ENCODE measurements at places on chromosomes 4 and X.

DNA sequence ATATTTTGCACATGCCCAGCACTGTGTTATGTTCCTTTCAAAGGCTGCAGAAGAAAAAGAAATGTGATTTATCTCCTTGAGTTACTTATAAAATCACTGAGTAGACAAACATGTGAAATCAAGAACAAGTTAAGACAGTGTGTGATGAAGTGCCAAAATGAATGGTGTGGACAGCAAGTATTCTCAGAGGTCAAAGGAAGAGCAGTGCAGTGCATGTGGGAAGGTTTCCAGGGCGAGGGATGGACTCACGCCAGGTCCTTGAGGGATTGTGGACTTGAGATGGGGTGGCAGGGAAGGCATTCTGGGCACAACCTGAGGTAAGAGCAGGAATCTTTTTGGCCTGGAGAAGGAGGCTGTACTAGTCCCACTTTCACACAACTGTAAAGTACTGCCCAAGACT, 115.5 kb downstream of the FNIP2 start:
- no peak for DNase-seq
- peaks cover under 1% of the 10 kb centered on the region for H3K27me3 ChIP-seq
- no peak overlapping the region for H3K27ac ChIP-seq
- peaks cover under 1% of the 10 kb centered on the region for H3K36me3 ChIP-seq

GRCh38 chr4:77306496-77306895, 149.5 kb downstream of the CCNG2 start:
- H3K4me3 ChIP-seq, result no peak overlapping the region
- no peak for DNase-seq
- H3K36me3 ChIP-seq, result no peaks in the 10 kb centered on the region

DNA sequence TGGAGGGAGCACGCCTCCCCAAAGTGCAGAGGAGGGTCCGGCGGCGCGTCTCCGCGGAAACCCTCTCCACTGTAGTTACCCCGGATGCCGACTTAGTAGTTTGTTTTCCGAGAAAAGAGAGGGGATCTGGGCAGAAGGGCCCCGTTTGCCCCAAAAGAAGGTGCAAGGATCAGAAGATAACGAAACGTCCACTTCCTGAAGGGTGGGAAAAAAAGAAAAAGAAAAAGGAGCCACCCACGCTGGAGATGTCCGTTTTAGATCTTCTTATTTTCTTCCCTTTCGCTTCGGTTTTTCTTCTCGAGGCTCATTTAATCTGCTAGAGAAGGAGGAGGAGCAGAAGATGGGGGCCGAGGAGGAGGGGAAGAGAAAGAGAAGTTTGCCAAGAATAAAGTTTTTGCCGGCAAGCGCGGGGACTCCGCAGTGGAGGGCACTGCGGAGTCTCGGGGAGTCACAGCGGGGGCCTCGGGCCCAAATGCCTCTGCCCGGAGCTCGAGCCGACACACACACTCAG, 517 bp downstream of the LEF1 start:
- H3K4me1 ChIP-seq, result peaks cover 68% of the 10 kb centered on the region
- no peaks in the 10 kb centered on the region for H3K36me3 ChIP-seq
- peak overlapping the region; percentile 84 for H3K4me3 ChIP-seq
- no peak for DNase-seq
- peak overlapping the region; percentile 81 for H3K27ac ChIP-seq
- peaks cover 63% of the 10 kb centered on the region for H3K27me3 ChIP-seq

- no peak overlapping the region for H3K4me3 ChIP-seq
- DNase-seq, result peak; percentile 3
- peaks cover 1% of the 10 kb centered on the region for H3K4me1 ChIP-seq
- no peak overlapping the region for H3K27ac ChIP-seq
These were observed 16.0 kb upstream of the HPGD start for GRCh38 chr4:174538123-174538875.

DNA sequence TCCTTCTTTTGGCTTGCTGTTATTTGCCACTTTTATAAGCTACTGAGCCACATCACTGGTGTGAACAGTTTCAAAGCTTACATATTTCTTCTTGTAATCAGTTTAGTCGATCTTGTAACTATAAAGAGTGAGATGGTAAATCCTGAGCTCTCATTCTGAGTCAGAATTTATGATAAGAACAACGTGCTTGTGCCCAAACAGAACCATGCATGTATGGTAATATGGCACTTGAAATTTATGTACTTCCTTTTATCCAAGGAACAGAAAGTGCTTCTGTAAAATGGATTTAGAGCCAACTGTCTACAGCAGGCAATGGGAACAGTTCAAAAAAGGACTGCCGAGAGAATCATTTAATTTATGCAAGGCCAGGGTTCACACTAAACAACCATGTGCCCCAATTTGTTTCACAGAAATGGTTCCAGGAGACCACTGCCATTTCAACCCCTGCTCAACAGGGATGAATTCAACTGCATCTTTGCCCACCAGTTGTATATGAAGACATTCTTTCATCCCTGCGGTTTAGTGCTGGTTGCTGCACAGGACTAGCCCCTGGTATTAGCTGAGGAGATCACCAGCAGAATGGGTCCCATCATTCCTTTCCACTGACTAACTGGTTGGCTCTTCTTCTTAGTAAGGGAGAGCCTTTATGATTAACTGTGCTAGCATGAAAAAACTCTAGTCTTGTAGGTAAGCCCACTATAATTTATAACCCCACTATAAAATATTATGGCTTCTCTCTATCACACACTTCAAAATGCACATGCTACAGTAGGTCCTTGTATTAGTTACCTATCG, 162.9 kb upstream of the PGRMC2 start:
- peaks cover 1% of the 10 kb centered on the region for H3K36me3 ChIP-seq
- DNase-seq, result no peak

GRCh38 chrX:46575586-46575985, 2.0 kb downstream of the CHST7 start:
- H3K36me3 ChIP-seq, result peaks cover 7% of the 10 kb centered on the region
- H3K4me3 ChIP-seq, result peak overlapping the region; percentile 79
- no peaks in the 10 kb centered on the region for H3K27me3 ChIP-seq
- H3K4me1 ChIP-seq, result peaks cover 33% of the 10 kb centered on the region
- DNase-seq, result no peak

- H3K27ac ChIP-seq, result no peak within 1 kb of the TSS
- H3K36me3 ChIP-seq, result no peaks in the 10 kb centered on the region
- DNase-seq, result no peak
These were observed at the start of gene GABRQ for GRCh38 chrX:152637649-152638442. Gene GABRQ (plus strand): TSS chrX:152637895. CDS start chrX:152638203, 308 bp downstream.

- H3K27me3 ChIP-seq, result no peaks in the 10 kb centered on the region
- DNase-seq, result no peak
- H3K27ac ChIP-seq, result no peak overlapping the region
- H3K36me3 ChIP-seq, result no peaks in the 10 kb centered on the region
These were observed 7.5 kb upstream of the ACSL1 start for GRCh38 chr4:184833046-184833838.

GRCh38 chr4:106793933-106794332, 242.2 kb downstream of the DKK2 start:
- H3K4me1 ChIP-seq, result no peaks in the 10 kb centered on the region
- no peaks in the 10 kb centered on the region for H3K36me3 ChIP-seq
- no peak overlapping the region for H3K27ac ChIP-seq
- no peak overlapping the region for H3K4me3 ChIP-seq

All from stimulated activated naive B cell treated with anti-CD40 and anti-IgM and Interleukin-4, amounts not matched to agents 10 μg/mL and 1 μg/mL and 100 μg/mL, for 72 hours (primary cell).